ENCODE measurements at places on chromosomes 12 and 14. TPM values are rescaled to one million over a fixed set of nuclear protein-coding genes. Genes with fewer than 3 reads are reported as not detected.

- no peak for DNase-seq
These were observed 9.1 kb downstream of the BTBD6 start for GRCh38 chr14:105257464-105257863.

The FGF23 gene
- total RNA-seq: not detected

- no peak for DNase-seq
These were observed 10.1 kb upstream of the CCDC197 start for GRCh38 chr14:93986955-93987354.

DNA sequence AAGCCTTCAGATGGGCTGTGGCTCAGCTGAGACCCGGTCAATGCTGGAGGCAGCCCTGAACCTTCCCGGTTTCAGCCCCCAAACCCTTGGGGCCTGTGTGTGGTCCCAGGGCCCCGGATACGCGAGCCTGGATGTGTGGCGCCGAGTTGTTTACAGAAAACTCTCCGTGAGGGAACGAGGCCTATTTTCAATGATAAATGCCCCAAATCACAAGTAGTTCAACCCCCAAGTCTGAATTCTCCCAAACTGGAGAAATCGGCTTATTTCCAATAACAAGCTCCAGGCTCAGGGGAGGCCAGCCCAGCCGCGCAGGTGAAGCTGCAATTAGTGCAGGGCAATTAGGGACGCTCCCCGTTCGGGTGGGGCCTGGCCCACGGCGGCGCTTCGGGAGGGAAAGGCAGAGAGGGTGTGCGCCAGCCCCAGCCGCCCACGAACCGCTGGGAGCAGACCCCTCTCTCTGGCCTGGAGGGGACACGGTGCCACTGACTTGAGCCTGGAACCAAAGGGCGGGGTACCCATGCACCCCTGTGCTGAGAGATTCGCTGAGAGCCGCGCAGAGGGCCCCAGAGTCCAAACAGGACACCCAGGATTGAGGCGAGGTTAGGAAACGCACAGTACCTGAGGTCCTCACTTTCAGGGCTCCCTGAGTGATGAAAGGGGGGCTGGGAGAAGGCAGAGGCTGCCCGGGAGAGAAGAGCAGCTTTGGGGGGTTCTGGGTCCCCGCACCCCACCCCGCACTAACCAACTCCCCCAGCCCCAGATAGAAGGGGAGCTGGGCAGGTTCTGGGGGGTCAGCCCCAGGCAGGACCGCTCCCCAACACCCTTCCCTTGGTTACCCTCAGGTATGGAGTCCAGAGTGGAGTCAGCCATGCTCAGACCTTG lies 14.2 kb upstream of the ANKRD9 start:
- DNase-seq: no peak

DNA sequence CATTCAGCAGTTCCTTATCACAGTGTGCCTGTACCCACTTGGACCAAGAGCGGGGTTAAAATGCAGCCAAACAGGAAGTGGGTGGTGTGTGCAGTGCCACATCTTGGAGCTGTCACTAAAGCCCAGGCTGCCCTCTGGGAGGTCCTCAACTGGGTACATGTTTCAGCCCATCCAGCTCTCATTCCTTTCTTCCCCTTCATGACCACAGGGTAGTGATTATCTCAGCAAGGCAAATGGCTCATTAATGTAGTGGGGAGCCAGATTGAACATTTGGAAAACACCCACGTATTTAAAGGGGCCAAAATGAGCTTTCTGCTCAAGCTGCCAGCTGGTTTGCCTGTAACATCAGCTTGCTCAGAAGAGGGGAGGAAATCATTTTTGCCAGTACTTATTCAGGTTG lies 210.8 kb upstream of the BTG1 start:
- no peak for DNase-seq

DNA sequence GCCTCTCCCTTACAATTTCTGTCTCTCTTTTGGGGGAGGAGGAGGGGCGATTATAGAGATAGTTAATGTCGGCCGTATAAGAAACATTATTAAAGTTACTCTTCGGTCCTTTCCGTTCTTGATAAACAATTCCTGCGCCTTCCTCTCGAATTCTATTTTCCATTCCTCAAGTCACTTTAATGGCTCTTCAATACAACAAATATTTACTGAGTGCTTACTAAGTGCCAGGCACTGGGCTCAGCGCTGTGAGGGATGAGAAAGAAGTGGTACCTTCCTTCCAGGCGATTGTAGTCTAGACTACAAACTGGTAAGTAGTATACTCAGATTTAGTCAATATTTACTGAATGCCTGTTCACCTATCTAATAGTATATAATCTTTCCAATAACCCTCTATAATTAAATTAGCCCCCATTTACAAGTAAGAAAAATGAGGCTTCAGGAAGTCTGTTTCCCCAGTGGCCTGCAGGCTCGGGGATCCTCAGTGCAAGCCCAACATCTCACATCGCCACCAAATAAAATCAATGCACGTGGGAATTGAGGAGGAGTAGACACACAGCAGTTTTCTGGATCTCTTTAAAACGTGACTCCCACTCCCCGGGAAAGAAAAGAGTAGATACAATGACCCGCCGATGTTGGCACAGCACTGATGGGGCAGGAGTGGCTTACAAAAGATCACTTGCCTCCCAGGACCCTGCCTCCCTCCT lies 589 bp upstream of the ZNF219 start:
- DNase-seq: no peak

GRCh38 chr12:93336291-93336741 lies 41.4 kb upstream of the NUDT4 start:
- no peak for DNase-seq

The ANGEL1 gene
- 8.9 TPM for total RNA-seq

The APOLD1 gene
- 3.8 TPM for total RNA-seq

The CCDC91 gene
- total RNA-seq: 10.0 TPM

- no peak for DNase-seq
These were observed 514.2 kb upstream of the TMEM132C start for GRCh38 chr12:127752802-127753201.

DNA sequence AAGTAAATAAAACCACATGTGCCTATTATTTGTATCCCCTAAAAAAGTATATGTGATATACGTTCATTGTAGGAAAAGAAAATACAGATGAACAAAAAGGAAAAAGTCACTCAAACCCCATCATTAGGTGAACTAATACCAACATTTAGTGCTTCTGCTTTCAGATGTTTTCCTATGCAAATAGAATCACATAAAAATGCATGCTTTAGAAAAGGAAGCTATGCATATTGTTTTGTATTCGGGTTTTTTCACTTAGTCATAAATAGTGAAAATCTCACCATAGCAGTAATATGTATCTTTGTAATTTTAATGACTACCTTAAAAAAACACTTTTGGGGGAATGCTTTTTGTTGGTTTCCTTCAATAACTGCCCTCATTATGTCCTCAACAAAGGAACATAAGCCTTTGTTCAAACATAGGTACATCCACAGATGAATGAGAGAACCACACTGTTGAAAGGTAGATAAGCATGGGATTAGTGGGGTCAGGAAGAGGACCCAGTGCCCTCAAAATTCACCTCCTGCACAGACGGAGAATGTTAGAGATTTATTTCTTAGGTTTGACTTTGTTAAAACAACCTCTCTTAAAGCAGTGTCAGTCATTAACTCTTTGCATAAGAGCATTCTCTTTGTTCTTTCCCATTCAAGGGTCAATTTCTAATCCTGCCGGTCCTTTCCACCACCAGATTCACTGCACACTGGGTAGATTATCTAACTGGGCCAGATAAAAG lies 6.5 kb downstream of the AMDHD1 start:
- no peak for DNase-seq

DNA sequence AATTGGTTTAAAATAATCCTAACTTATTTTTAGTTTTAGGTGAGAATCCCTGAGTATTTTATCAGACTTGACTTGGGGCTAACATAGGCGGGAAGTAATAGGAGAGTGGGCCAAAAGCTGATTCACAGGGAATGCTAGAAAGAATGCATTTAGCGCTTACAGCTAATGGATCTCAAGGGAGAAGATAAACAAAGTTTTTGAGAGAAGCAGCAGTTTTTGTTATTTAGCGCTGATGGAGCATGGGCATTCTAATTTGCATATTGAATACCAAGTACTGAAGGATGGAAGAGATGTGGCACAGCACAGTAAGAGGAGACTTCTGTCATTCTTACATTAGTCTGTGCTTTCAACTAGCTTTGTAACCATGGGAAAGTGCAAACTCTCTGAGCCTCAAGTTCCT lies 436.0 kb upstream of the FBXO33 start:
- DNase-seq: no peak

GRCh38 chr14:60723907-60724618 lies at the start of gene SIX4:
SIX4 (minus strand) TSS chr14:60724351; CDS start chr14:60724074, 277 bp downstream.
- DNase-seq: no peak

DNA sequence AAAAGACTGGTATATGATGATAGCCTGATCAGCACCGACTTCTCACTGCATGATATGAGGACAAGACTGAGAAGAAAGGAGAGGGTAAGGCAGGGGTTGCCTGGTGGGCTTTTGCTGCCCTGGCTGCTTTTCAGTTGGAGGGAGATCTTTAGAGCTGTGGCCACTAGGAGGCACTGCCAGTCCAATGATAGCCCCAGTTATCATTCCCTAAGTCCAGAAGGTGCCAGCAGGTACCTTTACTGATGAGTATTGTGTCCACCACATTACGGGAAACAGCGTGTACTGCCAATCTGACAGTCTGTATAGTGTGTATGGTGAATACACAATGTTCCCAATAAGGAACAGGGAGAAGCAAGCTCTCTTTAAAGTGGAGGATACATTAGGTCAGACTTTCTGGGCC lies 55.8 kb upstream of the CCDC175 start:
- no peak for DNase-seq

DNA sequence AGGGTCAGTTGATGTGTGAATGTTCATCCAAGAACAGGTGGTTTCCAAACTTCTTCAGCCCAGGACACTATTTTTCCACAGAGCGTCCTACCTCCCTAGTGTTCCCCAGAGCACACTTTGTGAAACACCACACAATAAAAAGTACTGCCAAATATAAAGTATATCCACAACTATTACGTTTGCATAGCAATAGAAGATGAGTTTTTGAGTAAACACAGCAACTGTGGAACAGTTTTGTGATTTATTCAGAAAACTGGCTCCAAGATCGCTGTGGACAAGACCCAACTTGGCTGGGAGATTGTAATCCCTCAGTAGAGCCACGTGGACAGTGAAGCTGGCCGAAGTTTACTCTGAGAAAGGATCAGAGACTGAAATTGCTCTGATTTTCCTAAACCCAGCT lies 14.5 kb upstream of the MAP1LC3B2 start:
- DNase-seq: no peak

- DNase-seq: no peak
These were observed 49.4 kb downstream of the SLC25A47 start for GRCh38 chr14:100372357-100373048.

GRCh38 chr12:113766131-113766878 lies 199.8 kb downstream of the RBM19 start:
- no peak for DNase-seq

GRCh38 chr12:132266802-132267201 lies 62.6 kb downstream of the GALNT9 start:
- no peak for DNase-seq

The METTL3 gene
- 56.0 TPM for total RNA-seq

The VRTN gene
- total RNA-seq: not detected

The PTPRB gene
- total RNA-seq: 98.7 TPM

DNA sequence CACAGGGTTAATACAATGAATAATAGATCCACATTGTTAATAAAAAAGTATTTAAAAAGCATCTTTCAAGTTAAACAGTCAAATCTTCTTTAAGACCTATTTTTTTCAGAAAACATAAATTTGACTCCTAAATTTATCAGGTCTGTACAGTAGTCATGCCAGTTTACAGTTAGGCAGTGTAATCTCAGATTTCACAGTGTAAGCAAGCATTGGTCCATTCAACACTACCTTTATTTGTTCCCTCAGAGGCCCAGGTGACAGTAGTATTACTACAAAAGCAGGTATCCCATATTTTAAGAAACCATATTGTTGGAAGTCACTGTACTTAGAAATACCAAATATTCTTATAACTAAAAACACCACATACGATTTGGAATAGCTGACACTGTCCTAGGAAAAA lies 6.1 kb downstream of the ATP2B1 start:
- DNase-seq: no peak

GRCh38 chr12:65662590-65662989 lies 161.7 kb upstream of the HMGA2 start:
- DNase-seq: no peak

DNA sequence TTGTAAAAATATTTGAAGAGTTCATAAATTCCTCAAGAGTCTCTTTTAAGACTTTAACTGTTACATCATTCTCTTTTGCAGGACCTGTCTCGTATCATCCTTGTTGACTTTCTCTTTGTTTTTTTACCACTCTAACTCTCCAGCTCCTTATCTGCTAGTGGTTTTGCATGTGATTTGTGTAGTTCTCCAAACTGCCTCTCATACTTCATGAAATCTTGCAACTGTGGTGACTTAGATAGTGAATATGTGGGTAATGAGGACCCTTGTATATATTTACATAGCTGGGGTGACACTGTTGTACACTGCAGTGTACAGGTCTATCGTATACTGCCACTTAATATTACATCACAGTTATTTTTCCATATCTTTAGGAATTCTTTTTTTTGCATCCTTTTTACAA lies 40.2 kb upstream of the EMP1 start:
- no peak for DNase-seq

GRCh38 chr12:42854208-42854607 lies 264.7 kb upstream of the PRICKLE1 start:
- DNase-seq: no peak

GRCh38 chr14:72850360-72850759 lies 43.5 kb downstream of the DPF3 start:
- no peak for DNase-seq

Data from pulmonary artery endothelial cell (primary cell).